ENCODE measurements at places on chromosomes 1 and 21.
A peak's percentile ranks its signal among the peaks of the same experiment; 100 is the strongest.

- no peak for DNase-seq
These were observed 125.9 kb downstream of the MAST2 start for GRCh38 chr1:45929257-45929687.

- no peak for DNase-seq
These were observed 56.5 kb upstream of the BCAR3 start for GRCh38 chr1:93738075-93738622.

DNA sequence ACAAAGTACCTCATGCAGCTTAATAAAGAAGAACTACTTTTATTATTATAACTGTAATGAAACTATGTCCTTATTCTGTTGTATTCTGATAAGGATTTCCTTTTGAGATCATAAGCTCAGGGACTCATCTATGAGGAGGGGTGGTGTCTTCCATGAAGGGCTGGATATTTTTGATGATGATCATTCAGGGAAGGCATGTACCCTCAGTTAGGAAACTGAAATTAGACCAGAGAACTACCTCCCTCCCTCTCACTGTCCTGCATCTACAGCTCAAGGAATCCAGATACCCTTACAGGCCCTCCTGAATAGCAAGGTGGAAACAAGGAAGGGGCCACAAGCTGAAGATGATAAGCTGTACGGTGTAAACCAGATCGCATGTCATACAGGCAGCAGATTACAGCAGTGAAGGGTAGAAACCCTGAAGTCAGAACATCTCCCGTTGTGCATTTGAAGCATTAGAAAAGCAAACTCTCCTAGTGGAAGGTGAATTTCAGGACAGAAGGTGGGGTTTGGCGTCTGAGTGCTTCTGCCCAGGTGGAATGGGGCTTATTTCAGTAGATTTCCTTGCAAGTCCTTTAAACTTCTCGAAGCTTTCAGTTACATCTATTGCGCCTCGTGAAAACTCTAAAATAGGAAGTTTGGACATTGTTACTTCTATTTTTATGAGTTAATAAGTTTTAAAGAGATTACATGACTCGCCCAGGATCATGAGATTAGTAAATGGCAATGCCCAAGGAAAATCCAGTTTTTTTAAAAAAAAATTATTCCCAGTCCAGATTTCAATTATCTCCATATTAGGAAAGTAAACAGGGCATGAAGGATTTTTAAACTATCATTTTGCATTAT, 101.1 kb upstream of the HNRNPU start:
- DNase-seq = no peak

- no peak for DNase-seq
These were observed 35.5 kb downstream of the KIRREL1 start for GRCh38 chr1:158028969-158029368.

DNA sequence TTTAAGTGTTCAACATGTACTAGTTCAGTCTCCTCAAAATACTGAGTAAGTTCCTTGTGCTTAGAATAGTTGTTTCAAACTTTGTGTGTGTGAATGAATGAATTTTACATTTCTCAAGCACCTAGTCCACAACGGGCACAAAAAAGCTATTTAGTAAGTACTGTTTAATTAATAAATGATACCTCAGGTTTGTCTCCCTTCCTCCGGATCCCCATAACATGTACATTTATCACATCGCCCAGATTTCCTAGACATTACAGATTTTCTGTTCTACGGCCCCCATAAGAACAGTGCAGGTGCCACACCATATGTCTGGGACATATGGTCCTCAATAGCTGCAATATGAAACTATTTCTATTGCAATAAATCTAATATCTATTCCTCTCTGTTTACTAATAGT, 1.3 kb upstream of the TTF2 start:
- DNase-seq = no peak

DNA sequence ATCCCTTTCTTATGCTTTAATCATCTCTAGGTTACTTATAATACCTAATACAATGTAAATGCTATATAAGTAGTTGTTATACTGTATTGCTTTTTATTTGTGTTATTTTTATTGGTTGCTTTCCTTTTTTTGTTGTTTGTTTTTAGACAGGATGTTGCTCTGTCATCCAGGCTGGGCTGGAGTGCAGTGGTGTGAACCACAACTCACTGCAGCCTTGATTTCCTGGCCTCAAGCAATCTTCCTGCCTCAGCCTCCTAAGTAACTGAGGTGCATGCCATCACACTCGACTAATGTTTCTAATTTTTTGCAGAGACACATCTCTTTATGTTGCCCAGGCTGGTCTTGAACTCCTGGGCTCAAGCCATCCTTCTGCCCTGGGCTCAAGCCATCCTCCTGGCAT, 26.9 kb downstream of the KRTAP19-8 start:
- DNase-seq = no peak

- DNase-seq = no peak
These were observed 206.6 kb upstream of the GRIK3 start for GRCh38 chr1:37240897-37241296.

- no peak for DNase-seq
These were observed 16.2 kb downstream of the DRAXIN start for GRCh38 chr1:11707621-11708276.

- no peak for DNase-seq
These were observed 2.2 kb downstream of the SLC19A1 start for GRCh38 chr21:45539796-45540600.

GRCh38 chr21:14877581-14878228, 187.1 kb downstream of the NRIP1 start:
- no peak for DNase-seq

- no peak for DNase-seq
These were observed 34.3 kb upstream of the TTC4 start for GRCh38 chr1:54681358-54681757.

- DNase-seq = no peak
These were observed 347.9 kb downstream of the ZP4 start for GRCh38 chr1:237542525-237543418.

- no peak for DNase-seq
These were observed 237.9 kb upstream of the PBX1 start for GRCh38 chr1:164320790-164321731.

DNA sequence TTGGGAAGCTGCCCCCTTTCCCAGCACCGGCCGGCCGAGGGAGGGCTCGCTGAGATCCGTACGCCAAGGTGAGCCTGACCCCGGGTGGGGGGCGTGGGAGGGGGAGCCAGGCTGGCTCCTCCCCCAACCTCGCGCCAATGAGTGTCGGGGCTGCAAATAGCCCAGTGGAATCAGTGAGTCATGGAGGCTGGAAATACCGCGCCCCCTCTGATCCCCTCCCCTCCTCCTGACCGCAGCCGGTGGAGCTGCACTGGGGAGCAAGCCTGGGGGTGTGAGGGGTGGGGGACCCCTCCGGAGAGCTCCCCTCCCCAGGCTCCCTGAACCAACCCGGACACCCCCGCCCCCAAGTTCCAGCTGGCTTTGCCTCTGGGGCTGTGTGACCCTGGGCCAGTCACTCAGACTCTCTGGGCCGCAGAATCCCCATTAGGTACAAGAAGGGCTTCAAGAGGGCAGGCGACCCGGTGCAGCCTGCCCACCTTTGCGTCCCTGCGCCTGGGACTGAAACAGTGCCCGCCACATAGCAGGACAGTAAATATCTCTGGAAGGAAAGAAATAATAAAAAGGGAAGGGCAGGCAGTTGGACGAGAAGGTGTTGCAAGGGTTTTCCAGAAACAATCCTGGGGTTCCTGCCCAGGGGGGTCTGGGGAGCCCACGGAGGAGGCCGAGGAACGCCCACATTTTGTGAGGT, 4.5 kb downstream of the HSPB7 start:
- DNase-seq = peak; percentile 50

DNA sequence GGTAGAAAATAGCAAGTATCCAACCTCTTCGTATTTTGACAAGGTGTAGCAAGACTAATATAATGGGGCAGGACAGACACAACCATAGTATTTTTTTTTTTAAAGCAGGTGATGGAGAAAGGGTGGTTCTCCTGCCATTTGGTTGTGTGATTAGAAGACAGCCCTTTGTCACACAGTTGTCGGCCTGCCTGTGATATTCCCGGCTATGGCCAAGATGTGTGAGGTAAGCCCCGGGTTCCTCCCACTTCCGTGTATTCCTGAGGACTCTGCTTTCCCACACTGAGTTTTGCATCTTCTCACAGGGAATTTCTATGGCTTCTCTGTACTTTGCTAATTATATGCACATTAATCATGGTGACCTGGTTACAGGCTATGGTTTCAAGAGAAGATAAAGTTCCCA, 35.9 kb downstream of the ZNF496 start:
- DNase-seq = no peak

DNA sequence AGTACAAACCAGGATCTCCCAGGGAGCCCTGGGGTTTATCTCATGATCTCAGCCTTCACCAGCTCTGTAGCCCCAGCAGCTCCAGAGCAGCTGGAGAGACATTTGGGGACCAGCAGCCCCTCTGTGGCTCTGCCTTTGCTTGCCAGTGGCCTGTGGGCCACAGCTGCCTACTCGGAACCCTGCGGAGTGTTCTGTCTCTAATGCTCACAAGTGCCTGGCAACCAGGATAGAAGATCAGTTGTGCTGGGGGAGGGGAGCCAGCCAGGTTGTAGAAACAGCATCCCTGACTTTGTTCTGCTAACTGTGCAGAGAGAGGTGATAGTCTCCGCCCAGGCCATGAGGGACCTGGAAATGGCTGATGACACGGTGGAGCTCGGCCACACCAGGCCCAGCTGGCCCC, 50.9 kb upstream of the KCNJ15 start:
- no peak for DNase-seq

DNA sequence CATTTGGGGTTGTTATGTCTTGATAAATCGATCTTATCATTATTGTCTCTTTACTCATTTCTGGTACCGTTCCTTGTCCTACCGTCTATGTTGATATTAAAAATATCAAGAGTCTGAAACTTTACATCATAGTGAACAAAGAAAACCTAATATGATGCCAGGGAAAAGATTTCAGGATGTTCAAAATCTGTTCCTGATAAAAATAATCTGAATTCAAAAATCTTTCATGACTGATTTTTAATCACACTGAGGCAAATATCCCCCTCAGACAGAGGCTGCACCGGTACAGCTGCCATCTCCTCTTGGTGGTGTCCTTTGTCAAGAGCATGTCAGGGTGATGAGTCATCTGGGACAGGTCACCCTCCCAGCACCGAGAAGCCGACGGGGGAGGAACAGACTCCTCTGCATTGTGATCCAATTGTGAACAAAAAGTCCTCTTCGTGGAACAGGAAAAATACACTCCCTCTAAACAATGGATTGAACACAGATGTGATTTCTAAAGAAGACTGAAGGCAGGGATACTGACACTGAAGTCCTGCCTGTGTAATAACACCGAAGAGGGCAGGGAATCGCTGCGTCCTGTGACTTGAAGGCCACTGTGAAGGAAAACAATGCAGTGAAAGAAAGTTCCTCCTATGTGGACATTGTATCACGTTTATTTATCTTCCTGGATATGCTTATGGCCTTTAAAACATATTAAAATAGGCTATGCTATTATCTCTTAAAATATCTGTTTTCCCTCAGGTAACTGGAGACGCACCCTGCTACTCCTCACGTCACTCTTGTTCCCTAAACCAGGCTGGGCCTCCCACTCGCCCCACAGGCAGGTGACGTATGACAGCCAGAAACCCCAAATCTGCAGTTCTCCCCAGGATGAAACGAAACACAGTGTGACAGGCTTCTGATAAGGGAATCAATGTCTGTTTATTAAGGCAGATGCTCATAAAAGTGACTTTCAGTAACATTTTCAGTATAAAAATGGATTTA, 4.3 kb upstream of the SPATC1L start:
- DNase-seq = no peak

DNA sequence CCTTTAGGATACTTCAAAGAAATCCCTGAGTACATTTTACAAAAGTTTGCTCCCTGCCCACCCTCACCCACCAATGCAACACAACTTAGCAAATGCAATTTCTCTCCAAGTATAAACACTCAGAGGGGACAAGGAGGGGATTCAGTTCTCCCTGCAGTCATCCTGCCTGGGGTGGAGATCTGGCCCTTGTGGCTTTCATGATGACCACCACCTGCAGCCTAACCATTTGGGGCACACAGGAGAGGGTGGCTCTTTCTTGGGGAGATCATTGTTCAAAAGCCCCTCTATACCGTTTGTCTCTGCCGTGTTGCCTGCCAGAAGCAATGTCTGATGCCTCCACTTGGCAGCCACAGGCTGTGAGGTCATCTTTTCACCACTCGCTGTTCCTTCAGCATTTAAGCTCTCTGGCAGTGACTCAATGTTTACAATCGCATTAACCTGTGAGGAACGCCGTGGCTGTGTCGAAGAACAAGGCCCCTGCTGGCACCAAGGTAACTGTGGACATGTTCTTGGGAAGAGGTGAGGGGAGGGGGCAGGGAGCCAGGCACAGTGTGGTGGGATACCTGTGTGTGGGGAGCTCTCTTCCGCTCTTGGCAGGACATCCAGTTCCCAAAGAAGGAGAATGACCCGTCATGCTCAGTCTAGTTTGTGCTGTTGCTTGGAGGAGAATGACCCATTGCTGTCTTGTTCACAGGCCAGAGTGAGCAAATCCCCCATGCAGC, 103.9 kb upstream of the DUSP10 start:
- DNase-seq = no peak

All from stimulated activated CD8-positive, alpha-beta memory T cell treated with anti-CD3 and anti-CD28 coated beads, Interleukin-12 subunit alpha, Interleukin-12 subunit beta, amount 100 ng/mL, for 4 hours (primary cell).